Epithelial cell of esophagus (primary cell): ENCODE measurements at places on chromosomes 13 and 19.

- no peak for DNase-seq
Observed at GRCh38 chr19:20365146-20365545, 198.1 kb downstream of the ZNF486 start.

DNA sequence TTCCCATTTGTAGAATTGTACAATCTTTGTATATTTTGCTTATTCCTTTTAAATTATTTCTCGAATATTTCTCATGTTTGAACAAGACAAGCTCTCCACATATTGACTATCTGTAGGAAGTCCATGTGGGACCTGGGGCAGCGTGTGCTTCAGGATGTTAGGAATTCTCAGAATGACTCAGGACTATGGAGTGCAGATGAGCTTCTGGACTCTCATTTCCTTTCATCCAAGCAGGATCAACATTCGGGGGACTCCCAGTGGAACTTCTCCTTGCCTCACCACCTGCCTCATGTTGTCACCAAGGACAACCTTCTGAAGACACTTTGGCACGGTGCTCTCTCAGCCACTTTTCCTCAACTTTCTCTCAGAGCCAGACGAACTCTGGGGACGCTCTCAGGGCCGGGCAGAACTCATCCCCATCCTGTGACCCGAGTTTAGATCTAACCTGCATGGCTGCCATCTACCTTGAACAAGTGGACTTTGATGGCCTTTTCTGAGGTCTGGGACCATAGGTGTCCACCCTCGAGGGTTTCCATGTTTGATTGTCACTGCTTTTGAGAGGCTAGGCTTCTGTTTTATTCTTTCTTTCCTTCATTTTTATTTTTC, 441.7 kb downstream of the IRS2 start:
- peak; percentile 58 for DNase-seq

DNA sequence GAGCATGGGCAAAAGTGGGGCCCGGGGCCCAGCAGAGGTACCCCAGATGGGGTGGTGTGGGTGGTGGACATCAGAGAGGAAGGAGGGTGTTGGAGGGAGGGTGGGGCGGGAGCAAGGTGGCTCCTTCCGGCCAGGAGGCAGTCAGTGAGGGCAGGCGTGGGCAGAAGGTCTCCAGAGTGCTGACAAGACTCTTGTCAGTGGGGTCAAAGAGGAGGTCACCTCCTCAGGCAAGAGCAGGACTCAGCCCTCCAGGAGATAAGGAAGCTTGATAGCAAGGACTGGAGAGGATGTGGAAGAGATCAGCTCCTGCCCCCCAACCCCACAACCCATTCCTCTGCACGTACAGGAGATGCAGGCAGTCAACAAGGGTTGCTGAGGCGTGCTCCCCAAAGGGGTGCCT, 9.8 kb downstream of the GJA3 start:
- DNase-seq, result no peak

DNA sequence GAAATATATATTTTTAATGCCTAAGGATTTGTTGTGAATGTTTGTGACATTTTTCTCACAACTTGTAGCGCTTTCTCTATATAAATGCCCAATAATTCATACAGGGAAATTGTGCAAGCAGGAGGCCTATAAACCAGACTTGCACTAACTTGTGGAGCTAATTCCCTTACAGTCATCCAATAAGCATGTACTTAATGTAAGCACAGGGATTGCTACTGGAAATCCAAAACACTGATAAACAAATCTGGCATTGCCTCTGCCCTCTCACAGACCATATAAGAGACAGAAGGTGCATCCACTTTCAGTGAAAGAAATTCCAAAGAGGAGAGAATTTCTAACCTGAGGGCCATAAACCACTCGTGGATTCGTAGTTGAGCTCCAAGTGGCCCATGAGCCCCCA, 518.8 kb downstream of the MYO16 start:
- DNase-seq, result peak; percentile 93

GRCh38 chr13:46387064-46387851, at the start of gene RUBCNL:
RUBCNL (minus strand) TSS chr13:46387252; CDS start chr13:46372475, 14,777 bp downstream.
- peak; percentile 75 for DNase-seq

DNA sequence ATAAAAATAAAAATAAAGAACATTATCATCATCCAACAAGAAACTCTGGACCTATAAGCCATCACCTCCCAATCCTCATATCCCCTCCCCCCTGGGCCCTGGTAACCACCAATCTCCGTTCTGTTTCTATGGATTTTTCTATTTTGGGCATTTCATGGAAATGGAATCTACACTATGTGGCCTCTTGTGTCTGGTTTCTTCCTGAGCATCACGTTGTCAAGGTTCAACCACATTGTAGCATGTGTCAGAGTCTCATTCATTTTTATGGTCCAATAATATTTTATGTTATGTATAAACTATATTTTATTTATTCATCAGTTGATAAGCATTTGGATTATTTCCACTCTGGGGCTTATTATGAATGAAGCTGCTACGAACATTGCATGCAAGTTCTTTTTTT, 26.9 kb downstream of the SULT2B1 start:
- DNase-seq, result no peak
